ENCODE measurements at places on chromosomes 3 and 15. TPM values are rescaled to one million over a fixed set of nuclear protein-coding genes. Genes with fewer than 3 reads are reported as not detected.

TLNRD1 gene
- 28.6 TPM for total RNA-seq

DNA sequence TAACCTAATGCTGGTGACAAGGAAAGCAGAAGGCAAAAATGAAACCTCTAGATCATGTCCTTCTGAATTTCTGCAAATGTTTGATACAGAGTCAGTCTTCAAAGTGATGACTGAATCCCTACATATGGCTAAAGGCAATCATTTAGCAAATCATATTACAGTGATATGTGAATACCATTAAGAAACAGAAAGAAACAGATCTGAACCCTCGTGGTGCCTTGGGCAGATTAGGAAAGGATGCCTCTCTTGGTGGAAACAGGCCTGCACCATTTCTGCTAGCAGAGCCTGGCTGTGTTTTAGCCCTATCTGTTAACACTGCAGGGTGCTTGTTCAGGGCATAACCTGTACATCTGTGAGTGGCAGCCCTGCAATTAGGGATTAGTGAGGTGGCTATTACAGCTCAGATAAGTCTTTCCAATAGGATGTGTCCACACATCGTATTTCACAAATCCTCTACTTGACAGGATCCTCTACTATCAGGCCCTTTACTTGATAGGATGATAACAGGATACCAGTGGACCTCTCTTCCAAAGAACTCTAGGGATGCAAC lies 12.1 kb downstream of the SEC22C start:
- DNase-seq: no peak

CLEC3B gene
- 0.37 TPM for total RNA-seq

CHRD gene
- total RNA-seq: not detected

GRCh38 chr15:75172284-75172820 lies 29.3 kb upstream of the C15orf39 start:
- DNase-seq: no peak

DET1 gene
- 4.9 TPM for total RNA-seq

- DNase-seq: no peak
Observed at GRCh38 chr3:94066506-94067500, 3.9 kb downstream of the NSUN3 start.

C2CD4B gene
- total RNA-seq: not detected

GRCh38 chr3:149646181-149646766 lies 11.6 kb downstream of the WWTR1 start:
- no peak for DNase-seq

DNA sequence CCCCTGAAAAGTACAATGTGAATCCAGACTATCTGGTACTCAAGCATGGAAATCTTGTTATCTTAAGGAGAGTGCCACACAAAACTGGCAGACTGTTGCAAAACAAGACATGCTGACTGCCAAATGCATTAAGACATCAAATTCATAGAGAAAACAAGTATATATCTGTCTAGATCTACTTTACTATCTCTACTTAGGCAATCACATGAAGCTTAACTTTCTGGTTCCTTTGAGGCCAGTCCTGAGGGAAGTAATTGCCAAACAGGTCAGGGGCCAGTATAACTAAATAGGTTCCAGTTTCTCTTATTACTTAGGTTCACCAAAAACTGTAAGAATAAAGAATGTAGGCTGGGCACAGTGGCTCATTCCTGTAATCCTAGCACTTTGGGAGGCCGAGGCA lies 15.9 kb upstream of the SLC4A7 start:
- no peak for DNase-seq

GRCh38 chr3:194757647-194758061 lies 72.0 kb downstream of the FAM43A start:
- no peak for DNase-seq

IQCF5 gene
- not detected for total RNA-seq

DNA sequence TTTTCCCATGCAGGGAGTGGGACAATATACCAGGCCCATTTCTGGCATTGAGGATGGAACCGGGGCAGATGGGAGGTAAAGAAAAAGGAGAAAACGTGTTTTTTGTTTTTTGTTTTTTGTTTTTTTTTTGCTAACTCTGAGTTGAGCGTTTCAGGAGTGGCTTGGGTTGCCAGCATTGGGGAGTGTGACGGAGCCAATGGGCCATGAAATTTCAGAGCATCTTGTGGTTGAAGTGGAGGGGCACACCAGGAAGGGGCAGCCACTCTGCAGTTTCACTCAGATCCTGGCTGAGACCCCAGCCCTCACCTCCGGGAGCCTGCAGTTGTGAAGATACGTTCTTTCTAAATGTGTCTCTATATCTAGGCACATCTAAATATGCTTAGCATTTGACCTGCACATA lies 240.5 kb downstream of the TLE3 start:
- no peak for DNase-seq

GRCh38 chr3:155736381-155736780 lies 8.5 kb downstream of the PLCH1 start:
- DNase-seq: no peak

GRCh38 chr3:46496746-46497555 lies 825 bp upstream of the RTP3 start:
- DNase-seq: peak; percentile 56

DNA sequence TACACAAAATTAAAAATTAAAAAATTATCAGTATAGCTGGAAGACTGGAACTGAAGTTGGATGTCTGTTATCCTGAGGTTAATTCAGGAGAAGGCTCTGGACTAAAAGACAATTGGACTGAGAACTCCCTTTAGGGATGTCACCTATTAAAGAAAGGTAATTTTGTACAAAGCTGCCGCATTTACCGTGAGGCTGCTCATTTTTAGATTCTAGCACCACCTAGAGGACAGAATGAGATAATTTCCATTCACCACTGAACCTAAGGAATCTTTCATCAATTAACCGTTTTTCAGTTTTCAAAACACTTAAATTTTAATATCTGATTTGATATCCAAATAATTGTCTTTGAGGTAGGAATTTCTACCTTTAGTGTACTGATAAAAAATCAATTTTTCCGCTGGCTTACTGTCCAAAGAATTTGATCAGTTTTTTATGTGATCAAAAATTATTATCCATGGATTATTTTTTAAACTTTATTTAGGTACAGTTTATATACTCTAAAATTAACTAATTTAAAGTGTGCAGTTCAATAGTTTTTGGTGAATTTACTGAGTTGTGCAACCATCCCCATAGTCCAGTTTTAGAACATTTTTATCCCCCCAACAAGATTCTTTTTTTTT lies 106.7 kb upstream of the TNIK start:
- peak; percentile 34 for DNase-seq

DNA sequence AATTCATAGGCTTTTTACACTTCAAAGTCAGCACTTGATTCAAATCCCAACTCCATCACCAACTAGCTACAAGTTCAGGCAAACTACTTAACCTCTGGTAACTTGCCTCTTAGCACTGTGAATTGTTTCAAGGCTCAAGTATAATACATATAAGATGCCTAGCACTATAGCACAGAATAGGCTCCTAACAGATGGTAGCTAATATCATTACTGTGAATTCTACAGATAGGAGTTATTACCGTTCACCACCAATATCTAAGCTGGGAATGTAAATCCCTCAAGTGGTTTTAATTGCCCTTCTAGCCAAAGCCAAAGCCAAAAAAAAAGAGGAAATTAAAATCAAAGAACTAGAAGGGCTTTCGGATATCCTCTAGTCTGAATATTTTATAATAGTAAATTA lies 15.4 kb downstream of the DLG1 start:
- no peak for DNase-seq

DNA sequence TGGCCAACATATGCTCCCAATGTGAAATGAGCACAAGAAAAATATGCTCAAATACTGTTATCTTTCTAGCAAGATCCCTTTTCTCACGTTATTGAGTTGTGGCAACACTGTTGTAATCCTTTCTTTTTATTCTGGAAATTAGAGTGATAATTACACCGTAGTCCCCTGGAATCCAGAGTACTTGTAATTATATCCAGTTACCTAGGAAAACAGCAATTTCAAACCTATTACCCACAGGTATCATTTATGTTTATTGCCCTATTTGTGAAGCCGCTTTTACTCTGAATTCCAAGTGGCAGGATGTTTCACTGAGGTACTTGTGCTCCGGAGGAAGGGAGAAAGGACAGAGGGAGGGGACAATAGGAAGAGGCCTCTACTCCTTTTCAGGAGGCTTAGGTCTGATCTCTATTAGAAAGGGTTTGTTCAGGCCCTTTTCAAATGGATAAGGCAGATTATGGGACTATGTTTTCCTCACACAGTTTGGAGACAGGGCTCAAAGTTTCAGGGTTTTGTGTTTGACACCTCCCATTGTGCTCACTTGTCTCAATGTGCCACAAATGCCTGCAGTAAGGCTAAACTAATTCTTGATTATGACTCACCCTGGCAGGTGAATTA lies 646.6 kb downstream of the TUSC7 start:
- DNase-seq: no peak

ONECUT1 gene
- not detected for total RNA-seq

DNA sequence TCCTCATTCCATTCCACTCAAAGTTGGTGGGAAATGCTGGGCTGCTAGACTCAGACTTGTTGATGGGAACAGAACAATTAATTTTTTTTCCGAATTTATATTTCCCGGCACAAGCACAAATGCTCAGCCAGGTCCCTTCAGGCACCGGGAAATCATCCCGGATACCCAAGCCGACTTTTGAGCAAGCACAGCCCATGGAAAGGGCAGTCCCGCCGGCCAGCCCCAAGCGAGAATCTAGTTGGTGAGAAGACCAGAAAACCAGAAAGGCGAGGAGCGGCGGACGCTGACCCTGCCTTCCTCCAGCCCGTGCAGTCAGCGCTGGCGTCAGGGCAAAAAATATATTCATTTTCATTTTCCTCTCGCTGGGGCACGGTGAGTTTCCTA lies 763 bp upstream of the ZIC4 start:
- no peak for DNase-seq

CDC25A gene
- total RNA-seq: 23.5 TPM

SEMA7A gene
- 2.7 TPM for total RNA-seq

DNA sequence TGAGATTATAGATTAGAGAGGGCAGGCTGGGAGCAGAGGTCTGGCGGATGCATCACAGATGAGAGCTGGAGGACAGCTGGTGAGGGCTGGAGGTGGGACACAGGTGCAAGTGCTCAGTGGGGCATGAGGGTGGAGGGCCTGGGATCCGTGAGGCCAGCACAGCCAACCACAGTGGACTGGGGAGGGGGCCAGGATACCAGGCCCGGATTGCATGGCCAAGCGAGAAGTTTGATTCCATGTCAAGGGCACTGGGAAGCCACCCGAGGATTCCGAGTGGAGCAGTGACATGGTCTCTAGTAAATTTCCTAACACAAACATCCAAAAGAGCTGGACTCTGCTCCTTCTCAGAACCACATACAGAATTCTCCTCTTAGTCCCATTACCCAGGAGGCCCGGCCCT lies 44.0 kb upstream of the SLC41A3 start:
- no peak for DNase-seq

DNA sequence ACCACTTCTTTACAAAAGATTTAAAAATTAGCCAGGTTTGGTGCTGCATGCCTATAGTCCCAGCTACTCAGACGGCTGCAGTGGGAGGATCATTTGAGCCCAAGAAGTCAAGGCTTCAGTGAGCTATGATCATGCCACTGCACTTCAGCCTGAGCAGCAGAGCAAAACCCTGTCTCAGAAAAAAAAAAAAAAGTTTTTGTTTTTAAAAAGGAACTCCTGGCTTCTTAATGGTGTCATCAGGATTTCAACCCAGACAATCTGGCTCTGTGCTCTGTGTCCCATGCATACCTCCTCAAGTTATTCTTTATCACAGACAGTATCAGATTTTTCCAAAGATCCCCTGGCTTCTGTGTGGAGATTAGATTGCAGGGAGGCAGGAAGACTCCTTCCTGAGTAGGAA lies 64.2 kb upstream of the IL12A start:
- no peak for DNase-seq

GRCh38 chr15:46111730-46112129 lies 476.9 kb downstream of the SQOR start:
- DNase-seq: no peak

DNA sequence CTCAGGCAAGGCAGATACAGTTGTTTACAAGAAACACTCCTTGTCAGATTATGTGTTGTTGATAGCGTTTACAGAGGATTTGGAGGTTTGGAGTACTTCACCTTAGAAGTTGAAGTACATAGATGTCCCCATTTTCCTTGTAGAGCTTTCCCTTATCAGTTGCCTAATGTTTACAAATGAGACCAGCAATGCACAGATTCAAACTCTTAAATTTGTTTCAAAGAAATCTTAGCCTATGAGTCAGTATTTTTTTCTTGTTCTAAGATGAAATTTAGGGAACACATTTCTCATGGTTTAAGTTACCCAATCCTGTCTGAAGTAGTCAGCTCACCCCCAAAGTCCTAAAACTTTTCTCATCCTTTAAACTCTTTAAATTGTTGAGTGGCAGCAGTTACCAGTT lies 6.3 kb upstream of the EIF5A2 start:
- no peak for DNase-seq

DNA sequence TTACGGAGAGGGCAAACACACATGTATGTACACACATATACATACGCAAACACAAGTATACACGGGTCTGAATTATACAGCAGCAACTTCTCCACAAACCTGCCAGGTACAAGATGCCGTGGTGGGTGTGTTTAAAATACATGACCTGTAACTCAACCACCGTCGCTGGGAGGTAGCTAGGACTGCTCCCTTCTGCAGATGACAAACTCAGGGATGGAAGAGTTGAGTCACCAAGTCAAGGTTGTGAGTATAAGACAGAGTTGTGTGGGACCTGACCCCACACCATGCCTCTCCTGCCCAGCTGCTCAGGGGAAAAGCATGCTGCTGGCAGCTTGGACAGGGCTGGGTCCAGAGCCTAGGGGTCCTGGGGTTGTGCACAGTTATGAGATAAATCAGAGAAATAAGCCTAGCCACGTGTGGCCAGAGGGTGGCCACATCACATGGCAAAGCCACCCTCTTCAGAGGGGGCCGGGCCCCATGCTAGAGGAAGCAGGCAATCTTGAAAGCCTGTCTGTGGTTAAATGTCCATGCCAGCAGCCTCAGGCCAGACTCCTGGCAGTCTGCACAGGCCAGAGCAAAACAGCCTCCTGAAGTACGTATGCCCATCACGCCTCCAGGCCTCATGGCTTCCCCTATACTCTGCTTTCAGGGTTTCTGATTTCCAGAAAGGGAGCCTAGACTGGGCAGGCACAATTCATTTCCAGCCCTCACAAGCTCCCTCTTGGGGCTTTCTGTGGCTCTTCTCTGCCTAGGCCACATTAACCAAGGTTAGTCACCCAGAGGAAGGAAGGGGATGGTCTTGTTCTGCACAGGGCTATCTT lies 107.7 kb upstream of the RPL32 start:
- DNase-seq: peak; percentile 38

- no peak for DNase-seq
Observed at GRCh38 chr3:64870876-64871646, 183.3 kb upstream of the ADAMTS9 start.

DNA sequence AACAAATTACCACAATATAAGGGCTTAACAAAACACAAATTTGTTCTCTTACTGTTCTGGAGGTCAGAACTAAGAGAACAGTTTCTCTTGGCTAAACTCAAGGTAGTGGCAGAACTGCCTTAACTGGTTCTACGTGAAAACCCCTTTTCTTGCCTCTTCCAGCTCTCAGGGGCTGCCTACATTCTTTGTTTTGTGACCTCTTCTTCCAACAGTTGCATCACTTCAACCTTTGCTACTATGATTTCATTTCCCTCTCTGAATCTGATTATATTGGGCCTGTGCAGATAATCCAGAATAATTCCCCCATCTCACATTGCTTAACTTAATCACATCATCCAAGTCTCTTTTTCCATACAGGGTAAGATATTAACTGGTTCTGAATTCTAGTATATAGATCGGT lies 624.6 kb downstream of the ZPLD1 start:
- no peak for DNase-seq

GRCh38 chr3:4979428-4980228 lies at the start of gene BHLHE40:
Gene BHLHE40, plus strand, starts transcription at chr3:4979437. Its CDS starts 282 bp downstream, at chr3:4979719.
- no peak for DNase-seq

MYO5C gene
- total RNA-seq: 2.4 TPM

GRCh38 chr15:38017721-38018120 lies 83.3 kb downstream of the TMCO5A start:
- no peak for DNase-seq
